ENCODE measurements at places on chromosomes 3 and 15. TPM values are rescaled to one million over a fixed set of nuclear protein-coding genes. Genes with fewer than 3 reads are reported as not detected.

PRC1 gene
- total RNA-seq, result 13.2 TPM

IMPG2 gene
- total RNA-seq, result 0.16 TPM

CP gene
- total RNA-seq, result not detected

NRROS gene
- 0.65 TPM for total RNA-seq

POPDC2 gene
- under 0.01 TPM for total RNA-seq

GCNT3 gene
- 1.6 TPM for total RNA-seq

TGM4 gene
- 0.65 TPM for total RNA-seq

CCDC54 gene
- total RNA-seq, result not detected

KBTBD13 gene
- not detected for total RNA-seq

PLA1A gene
- 0.16 TPM for total RNA-seq

SLC12A8 gene
- 11.6 TPM for total RNA-seq

ARL6IP5 gene
- 166 TPM for total RNA-seq

CGNL1 gene
- 45.4 TPM for total RNA-seq

BCHE gene
- total RNA-seq, result 1.1 TPM

GOLGA6L10 gene
- total RNA-seq, result 1.3 TPM

FANCI gene
- 33.1 TPM for total RNA-seq

TICRR gene
- 0.89 TPM for total RNA-seq

PDHB gene
- total RNA-seq, result 61.3 TPM

TNFAIP8L3 gene
- 0.98 TPM for total RNA-seq

ZBED2 gene
- 20.5 TPM for total RNA-seq

MYL3 gene
- 8.5 TPM for total RNA-seq

CHRM5 gene
- total RNA-seq, result not detected

SSUH2 gene
- 0.63 TPM for total RNA-seq

ARRDC4 gene
- 1.3 TPM for total RNA-seq

OR4F6 gene
- not detected for total RNA-seq

CPA3 gene
- not detected for total RNA-seq

CLRN1 gene
- not detected for total RNA-seq

CFAP100 gene
- not detected for total RNA-seq

TLR9 gene
- total RNA-seq, result not detected

C15orf62 gene
- total RNA-seq, result 0.16 TPM

ANKUB1 gene
- not detected for total RNA-seq

HIGD2B gene
- total RNA-seq, result not detected

GRK7 gene
- not detected for total RNA-seq

CCNDBP1 gene
- 56.4 TPM for total RNA-seq

C3orf20 gene
- total RNA-seq, result not detected

TAGLN3 gene
- 11.9 TPM for total RNA-seq

VGLL3 gene
- 15.6 TPM for total RNA-seq

PLSCR1 gene
- total RNA-seq, result 27.7 TPM

KCNAB1 gene
- total RNA-seq, result not detected

SYNPR gene
- not detected for total RNA-seq

OXTR gene
- 5.7 TPM for total RNA-seq

ITIH1 gene
- total RNA-seq, result not detected

NEK10 gene
- under 0.01 TPM for total RNA-seq

PIK3CB gene
- total RNA-seq, result 12.0 TPM

DPPA4 gene
- total RNA-seq, result not detected

SNX22 gene
- under 0.01 TPM for total RNA-seq

LRRC31 gene
- not detected for total RNA-seq

RGMA gene
- 0.98 TPM for total RNA-seq

MYZAP gene
- total RNA-seq, result under 0.01 TPM

LRRIQ4 gene
- total RNA-seq, result not detected

OGG1 gene
- 26.5 TPM for total RNA-seq

LIPC gene
- 0.16 TPM for total RNA-seq

SERINC4 gene
- not detected for total RNA-seq

EID1 gene
- total RNA-seq, result 136 TPM

PCBP4 gene
- total RNA-seq, result 68.7 TPM

GABRB3 gene
- total RNA-seq, result 2.4 TPM

IL16 gene
- total RNA-seq, result not detected

ZKSCAN7 gene
- 4.9 TPM for total RNA-seq

Data from mesangial cell (primary cell).